ENCODE measurements at places on chromosomes 4 and X.

DNA sequence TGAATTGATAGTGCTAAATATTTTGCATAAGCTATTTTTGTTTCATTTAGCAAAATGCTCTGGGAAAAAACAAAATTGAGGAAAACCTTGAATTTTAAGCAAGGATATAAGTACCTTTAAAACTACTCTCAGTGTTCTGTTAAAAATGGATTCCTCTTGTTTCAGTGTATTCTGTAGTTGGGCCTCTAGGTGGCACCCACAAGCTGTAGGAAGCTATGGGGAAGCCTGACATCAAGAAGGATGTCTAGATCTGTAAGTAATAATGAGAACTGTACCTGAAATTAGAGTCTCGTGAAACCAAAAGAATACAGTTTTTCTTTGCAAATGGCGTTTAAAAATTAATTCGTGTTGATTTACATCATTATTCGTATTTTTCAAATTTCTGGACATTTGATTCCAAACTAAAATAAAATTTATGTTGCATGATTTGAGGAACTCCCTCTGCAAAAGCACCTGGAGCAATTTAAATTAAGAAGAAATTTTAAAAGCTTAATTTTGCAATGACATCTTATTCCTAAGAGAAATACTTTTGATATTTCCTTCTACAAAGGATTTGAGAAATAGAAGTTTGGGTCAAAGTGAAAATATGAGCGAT, 51.2 kb downstream of the TMPRSS11E start:
- no peak for DNase-seq

DNA sequence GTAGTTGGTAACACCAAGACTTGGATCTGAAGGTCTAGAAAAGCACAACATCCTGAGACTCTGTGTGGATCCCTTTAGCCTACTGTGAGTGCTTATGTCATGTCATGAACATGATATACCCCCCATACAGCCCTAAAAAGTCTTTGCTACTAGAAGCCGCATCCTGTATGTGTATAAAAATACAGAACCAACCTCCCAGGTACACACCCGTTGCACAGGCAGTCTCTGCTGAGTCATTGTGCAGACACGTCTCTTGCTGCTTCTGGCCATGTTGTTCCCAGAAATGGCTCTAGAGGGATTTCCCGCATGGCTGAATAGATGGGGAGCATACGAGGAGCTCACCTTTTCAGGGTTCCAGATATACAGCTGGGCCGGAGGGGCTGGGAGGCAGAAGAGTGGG, 93.3 kb downstream of the MAMLD1 start:
- DNase-seq: no peak

- DNase-seq: no peak
Measured at GRCh38 chrX:70500826-70501225, 56.2 kb downstream of the DLG3 start.

DNA sequence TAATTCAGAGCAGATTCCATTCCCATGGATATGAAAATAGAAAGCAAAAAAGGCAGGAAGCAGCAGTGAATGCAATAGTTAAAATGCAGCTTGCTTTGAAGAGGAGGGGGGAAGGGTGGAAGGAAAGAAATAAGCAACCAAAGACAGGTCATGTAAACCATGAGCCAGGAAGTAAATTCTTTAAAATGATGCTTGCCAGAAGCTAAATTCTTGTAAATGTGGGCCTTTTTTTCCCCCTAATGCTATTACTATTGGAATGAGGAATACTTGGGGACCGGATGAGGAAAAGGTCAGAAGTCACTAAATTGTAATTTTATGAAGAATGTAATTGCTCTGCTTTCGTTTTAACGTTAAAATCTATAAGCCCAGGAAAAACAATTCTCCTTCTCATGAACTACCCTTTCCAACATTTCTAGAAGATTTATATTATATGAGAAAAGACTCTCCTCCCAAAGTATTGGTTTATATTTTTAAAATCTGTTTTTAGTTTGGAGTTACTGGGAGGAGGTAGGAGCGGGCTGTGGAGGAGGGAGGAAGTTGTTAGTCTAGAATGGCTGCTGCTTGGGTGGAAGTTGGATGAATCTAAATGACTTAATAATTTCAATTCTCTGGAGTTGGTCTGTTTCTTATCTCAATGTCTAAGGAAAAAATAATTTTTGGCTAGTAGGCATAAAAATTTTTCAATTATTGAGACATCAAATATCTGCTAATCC, 77.6 kb upstream of the PCDH18 start:
- no peak for DNase-seq

- DNase-seq: no peak
Measured at GRCh38 chrX:7111518-7111917, 36.0 kb upstream of the STS start.

DNA sequence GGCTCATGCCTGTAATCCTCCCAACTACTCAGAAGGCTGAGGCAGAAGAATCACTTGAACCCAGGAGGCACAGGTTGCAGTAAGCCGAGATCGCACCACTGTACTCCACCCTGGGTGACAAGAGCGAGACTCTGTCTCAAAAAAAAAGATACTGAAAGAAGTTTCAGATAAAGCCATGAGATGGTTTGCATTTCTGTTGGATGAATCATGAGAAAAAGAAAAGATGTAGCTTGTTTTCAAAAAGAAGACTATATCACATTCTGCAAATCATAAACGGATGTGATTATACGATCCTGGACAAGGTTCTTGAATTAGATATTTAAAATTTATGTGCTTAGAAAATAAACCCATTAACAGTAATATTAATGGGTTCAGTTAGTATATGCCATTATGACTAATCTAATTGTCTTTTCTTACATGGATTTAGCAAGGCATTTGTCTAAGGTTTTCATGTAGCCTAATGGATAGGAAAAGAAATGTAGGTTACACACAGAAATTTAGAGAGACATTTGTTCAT, 345.9 kb downstream of the SLC7A11 start:
- peak; percentile 7 for DNase-seq

GRCh38 chrX:1181170-1181569, 31.3 kb downstream of the CRLF2 start:
- DNase-seq: no peak

DNA sequence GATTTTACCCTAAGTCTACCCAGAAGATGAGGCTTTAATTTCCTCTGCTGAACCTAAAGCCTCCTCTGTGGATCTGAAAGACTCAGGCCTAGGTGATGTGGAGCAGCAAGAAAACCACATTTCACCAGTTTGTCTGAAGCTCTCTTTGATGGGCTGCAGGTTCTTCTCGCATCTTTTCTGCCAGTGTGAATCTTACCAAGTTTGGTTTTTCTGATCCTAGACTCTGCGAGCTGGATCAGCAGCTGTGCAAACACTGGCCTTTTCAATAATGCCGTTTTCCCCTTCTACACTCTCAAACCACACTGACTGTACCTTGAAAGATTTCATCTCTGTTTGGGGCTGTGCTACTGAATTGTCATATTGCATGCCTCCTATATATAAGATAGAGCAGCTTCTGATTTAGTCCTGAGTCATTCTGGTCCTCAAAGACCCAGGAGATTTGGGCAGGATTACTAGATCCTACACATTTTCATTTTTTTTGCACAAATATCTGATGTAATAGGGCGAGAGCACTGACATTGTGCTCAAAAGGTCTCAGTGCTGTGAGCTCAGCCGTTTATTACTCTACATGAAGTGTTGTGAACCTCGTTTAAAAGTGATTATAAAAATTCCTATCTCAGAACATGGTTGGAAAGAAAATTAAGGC, 133.6 kb upstream of the FAM9C start:
- DNase-seq: no peak

GRCh38 chr4:169485086-169485485, 127.3 kb downstream of the NEK1 start:
- no peak for DNase-seq

DNA sequence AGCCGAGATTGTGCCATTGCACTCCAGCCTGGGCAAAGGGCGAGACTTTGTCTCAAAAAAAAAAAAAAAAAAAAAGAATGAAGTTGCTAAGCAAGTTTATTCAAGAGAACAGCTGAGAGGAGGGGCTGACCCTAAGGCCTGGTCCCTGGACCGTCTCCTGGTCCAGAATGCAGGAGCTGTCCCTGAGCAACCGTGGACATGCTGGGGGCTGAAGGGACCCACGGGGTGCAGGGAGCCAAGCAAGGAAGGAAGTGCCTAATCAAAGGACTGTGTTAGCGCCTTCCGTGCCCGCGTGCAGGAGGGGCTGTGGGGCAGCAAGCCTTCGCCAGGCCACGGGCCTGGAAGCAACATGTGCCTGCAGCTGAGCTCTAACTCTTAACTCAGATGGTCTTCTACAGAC, 39.1 kb upstream of the CDKN2AIP start:
- no peak for DNase-seq

DNA sequence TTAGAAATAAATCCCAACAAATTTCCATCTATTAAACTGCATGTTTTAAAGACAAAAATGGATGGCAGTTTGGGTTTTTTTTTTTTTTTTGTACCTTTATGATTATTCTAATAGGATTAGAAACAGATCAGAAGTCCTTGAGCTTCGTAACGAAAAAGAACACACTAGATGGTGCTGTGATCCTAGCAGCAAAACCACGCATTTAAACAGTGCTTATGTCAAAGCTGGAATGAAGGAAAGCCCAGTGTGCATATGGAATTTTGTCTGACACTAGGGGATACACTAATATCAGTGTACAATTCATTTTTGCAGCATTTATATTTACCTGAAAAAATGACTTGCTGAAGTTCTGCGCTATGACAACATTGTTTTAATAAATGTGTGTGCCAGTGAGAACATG, 229.1 kb downstream of the VEGFC start:
- DNase-seq: no peak

DNA sequence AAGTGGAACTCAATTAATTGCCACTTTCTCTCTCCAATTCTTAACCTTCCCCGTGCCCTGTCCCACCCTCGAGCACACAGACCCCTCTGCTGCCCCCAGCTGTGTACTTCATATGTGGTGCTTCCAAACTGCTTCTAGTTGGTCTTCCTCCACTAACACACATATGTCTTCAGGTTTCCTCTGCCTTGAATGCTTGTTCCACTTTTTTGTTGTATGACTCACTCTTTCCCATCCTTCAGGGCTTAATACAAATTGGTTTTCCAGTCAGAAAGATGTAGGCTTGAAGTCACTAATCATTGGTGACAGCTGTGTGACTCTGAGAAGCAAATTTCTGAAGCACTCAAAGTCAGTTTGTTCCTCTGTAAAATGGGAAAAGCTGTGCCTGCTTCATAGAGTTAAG, 30.6 kb downstream of the TRIM2 start:
- no peak for DNase-seq

- DNase-seq: no peak
Measured at GRCh38 chrX:386239-386767, 404 bp downstream of the PPP2R3B start.

- DNase-seq: no peak
Measured at GRCh38 chr4:150591904-150592303, 10.0 kb downstream of the MAB21L2 start.

DNA sequence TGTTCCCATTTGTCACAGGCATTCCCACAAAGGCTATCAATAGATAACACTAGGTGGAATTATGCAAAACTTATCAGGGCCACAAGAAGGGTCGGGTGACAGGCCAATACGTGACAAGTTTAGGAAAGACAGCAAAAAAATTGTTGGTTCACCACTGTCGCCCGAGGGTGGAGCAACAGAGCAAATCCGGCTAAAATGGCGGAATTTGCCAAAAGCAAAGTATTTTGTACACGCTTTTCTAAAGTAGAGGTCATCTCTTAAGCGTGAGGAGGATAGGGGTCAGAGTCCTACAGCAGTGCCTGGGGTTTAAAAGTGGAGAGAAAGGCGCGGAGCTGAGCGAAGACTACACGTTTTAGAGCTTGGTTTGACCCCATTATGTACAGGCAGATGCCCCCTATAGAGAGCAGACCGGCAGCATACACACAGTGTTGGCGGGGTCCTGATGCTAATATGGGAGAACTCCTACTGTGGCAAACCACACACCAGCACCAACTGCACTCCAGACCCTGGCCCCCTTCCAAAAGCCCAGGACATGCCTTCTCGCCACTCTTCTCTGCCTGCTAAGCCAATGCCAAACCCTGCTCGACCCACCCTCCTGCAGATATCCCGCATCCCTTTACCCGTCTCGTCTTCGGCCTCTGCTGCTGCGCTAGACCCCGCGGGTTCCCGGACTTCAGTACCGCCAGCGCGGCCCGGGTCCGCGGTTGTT, 733 bp downstream of the CCNA2 start:
- DNase-seq: no peak

DNA sequence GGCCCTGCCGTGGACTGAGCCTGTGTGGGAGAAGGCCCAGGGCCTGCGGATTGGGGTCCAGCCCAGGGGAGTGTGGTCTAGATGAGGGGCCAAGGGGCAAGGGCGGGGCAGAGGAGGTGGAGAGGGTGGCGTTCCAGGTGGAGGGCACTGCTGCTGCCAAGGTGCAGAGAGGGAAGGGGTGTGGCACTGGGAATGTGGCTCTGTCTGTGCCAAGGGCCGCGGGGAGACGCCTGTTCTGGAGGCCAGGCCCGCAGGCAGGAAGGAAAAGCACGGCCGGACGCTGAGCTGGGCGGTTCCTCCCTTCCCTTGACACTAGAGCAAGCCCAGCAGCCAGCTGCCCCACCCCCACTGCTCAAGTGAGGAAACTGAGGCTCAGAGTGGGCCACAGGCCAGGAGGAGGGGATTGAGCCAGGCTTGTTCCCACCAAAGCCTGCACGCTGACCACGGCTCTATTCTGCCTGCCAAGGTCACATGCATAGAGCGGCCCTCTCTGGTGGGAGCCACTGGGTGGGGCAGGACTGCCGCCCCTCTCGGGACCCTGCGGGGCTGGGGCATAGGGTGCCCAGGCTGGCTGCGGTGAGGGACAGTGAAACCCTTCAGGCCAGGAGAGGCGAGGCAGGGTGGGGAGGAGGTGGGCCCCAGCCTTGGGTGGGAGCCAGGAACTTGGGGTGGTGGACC, 13.0 kb downstream of the SH3BP2 start:
- no peak for DNase-seq

- peak; percentile 50 for DNase-seq
Measured at GRCh38 chr4:76658231-76659102, 223.4 kb downstream of the SHROOM3 start.

DNA sequence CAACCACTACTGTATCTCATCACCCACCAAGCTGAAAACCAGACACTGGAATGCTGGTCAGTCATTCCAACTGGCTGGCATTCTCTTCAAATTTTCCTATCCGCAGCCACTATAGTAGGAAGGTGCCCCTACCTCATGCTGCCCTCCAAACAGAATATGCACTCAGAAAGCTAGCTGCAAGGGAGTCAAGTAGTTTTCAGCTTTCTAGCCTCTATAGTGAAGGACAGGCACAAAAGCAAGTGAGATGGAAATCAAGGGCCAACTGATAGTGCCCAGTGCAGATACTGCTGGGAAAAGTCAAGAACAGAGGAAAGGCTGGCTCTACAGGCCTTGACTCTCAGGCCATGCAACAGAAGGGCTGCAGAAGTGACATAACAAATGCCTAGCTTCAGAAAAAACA, 47.2 kb downstream of the BCOR start:
- DNase-seq: no peak

GRCh38 chr4:10737337-10737736, 52.8 kb upstream of the CLNK start:
- DNase-seq: no peak
